ENCODE measurements at places on chromosomes 7 and 10.

DNA sequence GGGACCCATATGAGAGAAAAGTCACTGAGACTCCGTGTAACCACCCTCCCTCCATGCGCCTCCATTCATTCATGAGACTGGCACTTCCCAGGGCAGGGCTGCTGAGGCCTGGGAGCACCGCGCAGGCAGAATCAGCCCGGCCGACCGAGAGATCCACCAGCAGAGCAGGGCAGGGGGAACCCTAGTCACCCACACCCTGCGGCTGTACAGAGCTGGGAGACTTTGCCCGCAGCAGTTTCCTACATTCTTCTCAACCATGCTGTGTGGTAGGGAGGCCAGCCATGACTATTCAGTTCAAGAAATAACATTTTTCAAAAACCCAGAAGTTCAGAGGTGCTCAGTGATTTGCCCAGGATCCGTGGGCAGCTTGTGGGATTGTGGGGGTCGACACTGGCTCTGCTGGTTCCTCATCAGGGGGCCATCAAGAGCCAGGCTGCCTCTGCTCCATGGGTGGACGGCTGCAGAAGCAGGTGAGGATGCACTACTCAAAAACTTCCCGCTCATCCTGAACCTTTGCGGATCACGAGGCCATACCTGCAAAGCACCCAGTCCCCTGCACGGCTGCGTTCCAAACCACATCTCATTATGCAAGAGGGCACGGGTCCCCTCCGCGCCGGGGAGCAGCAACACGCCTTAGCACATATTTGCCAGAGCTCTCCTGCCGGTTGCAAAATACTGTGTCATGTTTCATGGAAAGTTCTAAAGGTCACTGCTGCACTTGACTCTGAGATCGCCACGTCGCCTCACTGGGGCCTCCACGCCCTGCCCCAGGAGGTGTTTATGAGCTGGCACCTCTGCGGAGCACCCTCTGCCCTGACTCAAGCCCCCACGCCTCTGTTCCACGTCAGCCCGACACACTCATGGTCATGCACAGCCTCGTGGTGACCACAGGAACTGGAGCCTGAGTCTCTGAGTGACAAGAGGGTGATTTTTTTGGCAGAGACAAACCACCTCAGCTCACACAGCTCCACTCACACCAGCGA is 132.0 kb downstream of the PRKAG2 start:
- peak; percentile 66 for DNase-seq

DNA sequence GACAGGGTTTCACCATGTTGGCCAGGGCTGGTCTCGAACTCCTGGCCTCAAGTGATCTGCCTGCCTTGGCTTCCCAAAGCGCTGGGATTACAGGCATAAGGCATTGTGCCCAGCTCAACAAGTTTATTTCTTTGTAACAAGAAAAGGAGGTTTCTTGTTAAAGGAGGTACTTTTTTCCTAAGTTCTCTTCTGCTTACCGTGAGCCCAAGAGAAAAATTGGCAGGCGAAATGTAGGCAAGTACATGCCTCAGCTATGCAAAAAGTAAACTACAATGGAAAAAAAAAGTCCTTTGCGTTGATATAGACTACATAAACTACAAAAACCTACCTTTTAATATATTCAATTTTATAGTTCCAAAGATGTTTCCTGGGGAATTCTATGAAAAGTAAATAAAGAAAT is 122.6 kb downstream of the DKK1 start:
- DNase-seq: no peak

DNA sequence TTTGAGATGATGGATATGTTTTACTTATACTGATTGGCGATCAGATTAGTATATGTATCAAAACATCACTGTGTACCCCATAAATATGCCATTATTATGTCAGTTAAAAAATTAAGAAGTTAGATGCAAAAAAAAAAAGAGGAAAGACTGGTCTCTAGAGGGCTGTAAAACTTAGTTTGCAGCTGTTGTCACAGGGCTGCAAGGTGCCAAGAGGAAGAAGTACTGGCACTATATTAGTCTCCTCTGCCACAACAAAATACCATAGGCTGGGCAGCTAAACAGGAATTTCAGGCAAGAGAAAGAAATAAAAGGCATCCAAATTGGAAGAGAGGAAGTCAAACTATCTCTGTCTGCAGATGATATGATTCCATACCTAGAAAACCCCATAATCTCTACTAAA is 177.8 kb upstream of the PLPP4 start:
- DNase-seq: no peak

DNA sequence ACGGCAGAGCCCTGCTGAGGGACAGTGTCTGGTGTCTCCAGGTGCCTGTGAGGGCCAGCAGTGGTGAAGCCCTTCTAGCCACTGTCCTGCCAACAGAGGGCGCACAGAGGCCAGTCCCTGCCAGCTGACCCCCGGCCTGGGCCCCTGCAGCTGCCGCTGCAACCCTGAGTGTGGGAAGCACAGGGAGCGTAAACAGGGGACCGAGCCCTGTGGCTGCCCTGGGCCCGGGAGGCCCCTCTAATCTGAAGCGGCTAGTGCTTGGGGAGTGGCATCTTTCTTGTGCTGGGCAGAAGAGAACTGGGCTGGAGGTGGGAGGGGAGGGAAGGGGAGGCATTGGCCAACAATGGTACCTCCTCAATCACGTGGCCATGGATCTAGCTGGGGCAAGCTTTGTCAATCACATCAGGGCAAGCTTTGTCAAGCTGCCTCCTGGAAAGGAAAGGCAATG is 34.6 kb downstream of the TRIM8 start:
- DNase-seq: no peak

GRCh38 chr7:147798001-147798400 is 792.6 kb upstream of the C7orf33 start:
- no peak for DNase-seq
